ENCODE measurements at places on chromosomes 6 and 20.
A peak's percentile ranks its signal among the peaks of the same experiment; 100 is the strongest.

DNA sequence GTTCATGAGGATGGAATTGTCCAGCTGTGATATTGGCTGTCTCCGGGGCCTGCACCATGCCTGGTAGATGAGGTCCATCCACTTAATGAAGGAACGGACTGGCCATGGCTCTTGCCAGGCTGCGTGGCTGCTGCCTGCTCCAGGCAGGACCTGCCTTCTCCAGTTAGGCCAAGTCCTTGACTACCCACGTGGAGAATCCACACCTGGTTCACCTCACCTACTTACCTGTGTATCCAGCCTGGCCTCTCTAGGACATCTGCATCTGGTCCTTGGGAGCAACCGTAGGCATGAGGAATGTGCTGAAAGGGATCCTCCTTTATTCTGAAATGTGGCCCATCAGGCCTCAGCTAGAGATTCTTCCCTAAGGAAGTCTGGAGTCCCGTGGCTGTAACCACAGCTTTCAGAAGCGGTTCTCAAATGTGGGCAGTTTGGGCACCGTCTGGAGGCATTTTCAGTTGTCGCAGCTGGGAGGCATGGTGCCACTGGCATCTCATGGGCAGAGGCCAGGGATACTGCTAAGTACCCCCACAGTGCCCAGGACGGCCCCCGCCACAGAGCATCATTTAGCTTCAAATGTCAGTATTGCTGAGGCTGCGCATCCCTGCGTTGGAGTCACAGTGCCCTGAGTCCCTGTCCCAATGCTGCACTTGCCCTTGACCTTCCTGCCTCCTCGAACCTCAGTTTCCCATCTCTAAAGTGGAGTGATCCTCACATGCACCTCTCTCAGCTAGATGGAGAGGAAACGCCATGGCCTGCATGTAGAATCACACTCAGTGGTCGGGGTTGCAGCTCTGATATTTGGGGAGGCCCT, 67.5 kb downstream of the PHACTR3 start:
- DNase-seq, result no peak

DNA sequence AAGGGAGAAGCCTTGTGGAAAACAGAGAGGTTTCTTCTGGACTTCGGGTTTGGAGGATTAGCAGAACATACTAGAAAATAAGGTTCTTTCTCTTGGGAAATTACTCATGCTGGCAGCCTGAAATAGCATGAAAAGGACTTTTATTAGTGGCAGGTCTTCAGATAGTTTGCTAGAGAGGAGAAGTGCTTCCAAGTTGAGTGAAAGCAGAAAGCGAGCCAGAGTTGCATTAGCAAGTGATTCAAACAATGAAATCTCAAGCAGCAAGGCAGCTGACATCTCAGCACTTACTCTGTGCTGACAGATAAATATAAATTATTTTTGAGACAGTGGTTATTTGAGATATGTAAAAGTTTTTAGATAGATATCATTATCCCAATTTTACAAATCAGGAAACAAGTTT, 91.9 kb downstream of the PLCB4 start:
- no peak for DNase-seq

- DNase-seq, result peak; percentile 93
Measured at GRCh38 chr6:27836783-27837624, 75.2 kb downstream of the OR2B2 start.

DNA sequence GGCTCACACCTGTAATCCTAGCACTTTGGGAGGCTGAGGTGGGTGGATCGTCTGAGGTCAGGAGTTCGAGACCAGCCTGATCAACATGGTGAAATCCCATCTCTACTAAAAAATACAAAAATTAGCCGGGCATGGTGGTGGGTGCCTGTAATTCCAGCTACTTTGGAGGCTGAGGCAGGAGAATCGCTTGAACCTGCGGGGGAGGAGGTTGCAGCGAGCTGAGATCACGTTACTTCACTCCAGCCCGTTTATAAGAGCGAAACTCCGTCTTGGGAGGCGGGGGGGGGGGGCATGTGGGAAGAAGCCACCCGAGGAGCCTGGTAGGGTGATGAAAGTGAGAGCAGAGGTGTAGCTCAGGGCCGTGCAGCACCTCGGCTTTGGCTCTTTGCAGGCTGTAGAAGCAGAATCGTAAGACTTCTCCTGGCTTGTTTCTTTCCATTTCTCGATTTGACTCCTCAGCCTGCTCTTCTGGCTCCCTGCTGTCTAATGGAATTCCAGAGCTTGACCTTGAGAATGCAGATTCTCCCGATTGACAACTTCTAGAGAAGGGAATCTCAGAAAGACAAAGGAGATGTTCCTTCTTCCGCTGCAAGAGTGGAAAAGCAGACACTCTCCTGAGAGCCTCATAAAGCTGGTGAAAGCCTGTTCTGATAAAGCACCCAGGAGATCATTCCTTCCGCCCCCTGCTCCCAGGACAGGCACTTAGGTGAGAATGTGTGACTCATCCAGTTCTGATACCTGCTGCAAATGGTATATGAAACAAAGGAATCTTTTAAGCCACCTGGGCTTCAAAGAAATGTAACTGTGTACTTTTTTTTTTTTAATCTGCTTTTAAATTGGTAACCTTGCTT, 26.0 kb upstream of the PPP1R16B start:
- DNase-seq, result no peak

DNA sequence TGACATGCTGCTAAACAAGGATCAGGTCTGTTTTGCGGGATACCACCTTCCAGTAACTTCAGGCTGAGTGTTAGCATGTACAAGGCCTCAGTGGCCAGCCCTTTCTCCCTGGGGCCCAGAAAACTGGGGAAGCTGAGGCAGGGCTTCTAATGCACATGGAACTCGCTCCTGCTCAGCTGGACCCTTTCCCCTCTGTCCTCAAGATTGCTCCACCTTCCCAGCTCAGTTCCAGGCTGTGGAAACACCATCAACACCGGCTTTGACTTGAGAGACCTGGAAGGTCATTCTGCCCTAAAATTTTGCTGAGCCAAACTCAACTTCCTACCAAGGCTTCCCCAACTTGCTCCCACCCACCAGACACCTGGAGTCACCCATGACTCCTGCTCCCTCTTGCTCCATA, 4.2 kb upstream of the BLCAP start:
- no peak for DNase-seq

GRCh38 chr6:167296902-167297301, 5.8 kb downstream of the UNC93A start:
- no peak for DNase-seq

GRCh38 chr6:7921046-7921445, 10.5 kb upstream of the TXNDC5 start:
- DNase-seq, result no peak

DNA sequence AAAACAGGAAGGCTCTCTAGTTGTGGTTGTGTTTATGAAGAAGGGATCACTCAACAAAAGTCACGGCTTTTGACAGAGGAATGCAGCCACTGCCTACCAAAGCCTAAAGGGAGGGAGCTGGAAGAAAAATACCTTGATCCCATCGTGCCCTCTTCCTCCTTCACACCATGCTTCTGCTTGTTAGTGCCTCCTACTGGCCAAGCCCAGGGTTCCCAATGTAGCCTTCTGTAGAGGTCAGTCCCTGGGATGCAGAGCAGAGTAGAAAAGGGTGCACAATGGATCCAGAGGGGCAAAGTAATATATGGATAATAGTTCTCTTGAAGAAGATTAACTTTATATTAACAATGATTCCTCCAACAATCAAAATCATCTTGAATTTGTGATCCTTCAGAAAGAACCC, 293.5 kb upstream of the FERMT1 start:
- no peak for DNase-seq

GRCh38 chr20:18005170-18005989, 36.6 kb downstream of the MGME1 start:
- no peak for DNase-seq

DNA sequence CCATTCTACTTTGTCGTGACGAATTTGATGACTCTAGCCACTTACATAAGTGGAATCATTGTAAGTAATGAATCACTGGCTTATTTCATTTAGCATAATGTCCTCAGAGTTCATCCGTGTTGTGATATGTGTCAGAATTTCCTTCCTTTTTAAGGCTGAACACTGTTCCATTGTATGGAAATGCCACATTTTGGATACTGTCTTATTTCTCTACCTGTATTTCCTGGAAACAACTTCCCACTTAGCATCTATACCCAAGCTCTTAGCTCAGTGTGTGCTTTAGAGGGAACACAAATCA, 28.8 kb upstream of the GGTLC1 start:
- DNase-seq, result no peak

DNA sequence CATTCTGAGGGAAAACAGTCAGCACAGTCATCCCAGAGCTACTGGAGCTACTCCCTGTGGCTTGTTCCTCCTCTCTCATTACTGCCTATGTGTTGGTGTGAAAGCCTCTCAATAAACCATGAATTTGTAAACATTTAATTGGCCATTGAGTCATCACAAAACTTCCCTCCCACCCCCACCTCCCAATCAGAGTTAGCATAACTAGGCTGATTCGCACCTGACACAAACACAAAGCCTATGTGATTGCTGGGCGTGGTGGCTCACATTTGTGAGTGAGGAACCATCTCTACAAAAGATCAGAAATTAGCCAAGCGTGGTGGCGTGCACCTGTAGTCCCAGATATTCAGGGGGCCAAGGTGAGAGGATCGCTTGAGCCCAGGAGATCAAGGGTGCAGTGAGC, 17.1 kb upstream of the SNTA1 start:
- no peak for DNase-seq

- no peak for DNase-seq
Measured at GRCh38 chr6:46927066-46927465, 5.3 kb upstream of the ADGRF5 start.
